Dermis lymphatic vessel endothelial cell (primary cell): ENCODE measurements at places on chromosomes 16 and 17. TPM values are rescaled to one million over a fixed set of nuclear protein-coding genes. Genes with fewer than 3 reads are reported as not detected.

CUEDC1 gene
- total RNA-seq, result 5.1 TPM in 2 replicates

CIBAR2 gene
- not detected in 2 replicates for total RNA-seq

ZNF319 gene
- total RNA-seq, result 2.1 and 2.3 TPM in 2 replicates

TMC8 gene
- 0.17 and 0.33 TPM in 2 replicates for total RNA-seq

GALR2 gene
- total RNA-seq, result 0.09 and 0.11 TPM in 2 replicates

OR4D1 gene
- not detected in 2 replicates for total RNA-seq

TBC1D3C gene
- total RNA-seq, result 0.87 TPM in 1 of 2 replicates, not detected in the other

CALB2 gene
- not detected in 2 replicates for total RNA-seq

SOST gene
- total RNA-seq, result not detected in 2 replicates

TBC1D3K gene
- total RNA-seq, result not detected in 2 replicates

APOH gene
- total RNA-seq, result not detected in 2 replicates

PLEKHH3 gene
- 13.0 and 16.8 TPM in 2 replicates for total RNA-seq

EIF1 gene
- total RNA-seq, result 73.2 and 98.0 TPM in 2 replicates

LGALS9B gene
- not detected in 2 replicates for total RNA-seq

INO80E gene
- 16.6 and 17.7 TPM in 2 replicates for total RNA-seq

OR2C1 gene
- total RNA-seq, result 0.09 and 0.11 TPM in 2 replicates

DPEP3 gene
- 0.09 and 0.11 TPM in 2 replicates for total RNA-seq

HID1 gene
- total RNA-seq, result 41.6 and 45.6 TPM in 2 replicates

PRM1 gene
- total RNA-seq, result not detected in 2 replicates

TMEM238L gene
- not detected in 2 replicates for total RNA-seq

KRTAP9-2 gene
- not detected in 2 replicates for total RNA-seq

MSLN gene
- total RNA-seq, result 0.17 TPM in 1 of 2 replicates, not detected in the other

C1QTNF8 gene
- total RNA-seq, result not detected in 2 replicates

LRRC75A gene
- total RNA-seq, result 0.77 and 2.0 TPM in 2 replicates

LHX1 gene
- total RNA-seq, result not detected in 2 replicates

SP6 gene
- total RNA-seq, result 1.4 and 1.7 TPM in 2 replicates

NOG gene
- total RNA-seq, result 1.3 and 2.1 TPM in 2 replicates

SULT1A2 gene
- total RNA-seq, result not detected in 2 replicates

MEFV gene
- total RNA-seq, result not detected in 2 replicates

KCNJ18 gene
- not detected in 2 replicates for total RNA-seq

GPR139 gene
- total RNA-seq, result not detected in 2 replicates

MPV17L gene
- 0.09 and 0.22 TPM in 2 replicates for total RNA-seq

ESRP2 gene
- total RNA-seq, result 0.17 and 1.7 TPM in 2 replicates

IL17C gene
- total RNA-seq, result not detected in 2 replicates

CBLN1 gene
- total RNA-seq, result 0.11 TPM in 1 of 2 replicates, not detected in the other

CCDC200 gene
- total RNA-seq, result not detected in 2 replicates

ABCC6 gene
- total RNA-seq, result 0.17 and 1.1 TPM in 2 replicates

SALL1 gene
- 0.11 TPM in 1 of 2 replicates, not detected in the other for total RNA-seq

CTRB1 gene
- total RNA-seq, result not detected in 2 replicates

INCA1 gene
- total RNA-seq, result 0.52 and 0.54 TPM in 2 replicates

ZNF213 gene
- total RNA-seq, result 2.7 and 4.3 TPM in 2 replicates

YPEL2 gene
- total RNA-seq, result 49.2 and 54.7 TPM in 2 replicates

KIF19 gene
- total RNA-seq, result 0.09 and 0.11 TPM in 2 replicates

TMEM114 gene
- not detected in 2 replicates for total RNA-seq

SAMD14 gene
- 3.0 and 4.0 TPM in 2 replicates for total RNA-seq

DBNDD1 gene
- 5.6 and 10.4 TPM in 2 replicates for total RNA-seq

PKMYT1 gene
- total RNA-seq, result 0.60 and 0.98 TPM in 2 replicates

TERB1 gene
- total RNA-seq, result under 0.01 and 0.09 TPM in 2 replicates

TPSD1 gene
- total RNA-seq, result not detected in 2 replicates

C16orf96 gene
- under 0.01 TPM in 1 of 2 replicates, not detected in the other for total RNA-seq

SP2 gene
- 1.4 and 1.8 TPM in 2 replicates for total RNA-seq

TXNDC11 gene
- total RNA-seq, result 19.2 and 42.4 TPM in 2 replicates

DYNC1LI2 gene
- total RNA-seq, result 118 and 132 TPM in 2 replicates
